Mesothelial cell of epicardium (in vitro differentiated cells): ENCODE measurements at places on chromosomes 5 and 9.

DNA sequence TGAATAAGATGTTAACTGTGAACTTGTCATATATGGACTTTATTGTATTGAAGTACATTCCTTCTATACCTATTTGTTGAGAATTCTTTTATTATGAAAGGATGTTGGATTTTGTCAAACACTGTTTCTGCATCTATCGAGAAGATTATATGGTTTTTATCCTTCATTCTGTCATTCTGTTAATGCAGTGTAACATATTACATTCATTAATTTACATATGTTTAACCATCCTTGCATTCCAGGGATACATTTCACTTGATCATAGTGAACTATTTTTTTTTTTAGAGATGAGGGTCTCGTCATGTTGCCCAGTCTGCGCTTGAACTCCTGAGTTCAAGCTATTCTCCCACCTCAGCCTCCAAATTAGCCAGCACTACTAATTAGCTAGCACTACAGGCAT lies 48.4 kb downstream of the F2R start:
- DNase-seq, result no peak

DNA sequence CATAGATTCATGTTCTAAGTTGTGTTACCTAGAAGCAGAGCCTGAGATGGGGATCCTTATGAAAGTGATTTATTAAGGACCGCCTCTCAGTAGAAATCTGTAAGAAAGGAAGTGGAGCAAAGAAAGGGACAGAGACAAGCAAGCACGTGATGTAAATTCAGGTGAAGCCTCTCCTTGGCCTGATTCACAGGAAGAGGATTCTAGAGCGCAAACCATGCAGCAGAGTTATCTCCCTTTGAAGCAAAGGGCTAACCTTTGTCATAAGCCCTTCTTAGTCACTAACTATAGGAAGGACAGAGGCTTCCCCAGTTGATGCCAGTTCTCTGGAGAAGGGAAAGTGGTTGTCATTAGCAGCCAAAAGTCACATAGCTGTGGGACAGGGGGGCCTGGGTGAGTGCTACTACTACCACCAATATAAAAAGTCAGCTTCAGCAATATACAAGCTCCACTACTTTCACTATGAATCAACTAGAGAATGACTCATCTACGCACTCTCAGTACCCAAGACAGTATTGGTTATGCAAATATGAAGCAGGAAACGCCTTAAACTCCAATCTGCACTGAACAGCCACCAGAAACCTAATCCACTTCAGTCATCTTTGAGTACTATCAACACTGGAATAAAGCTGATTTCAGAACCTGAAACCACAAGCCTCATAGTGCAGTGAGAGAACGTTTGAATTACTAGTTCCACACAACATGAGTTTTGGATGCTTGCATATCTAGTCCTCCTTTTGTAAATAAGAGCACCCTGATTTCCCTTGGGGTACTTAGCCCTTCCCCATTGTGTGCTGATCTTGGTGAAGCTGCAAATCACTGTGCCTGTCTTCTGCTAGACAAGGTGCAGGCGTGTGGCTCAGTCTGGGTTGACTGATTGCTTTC lies 162.7 kb downstream of the ZNF608 start:
- DNase-seq, result no peak

- DNase-seq, result no peak
Measured at GRCh38 chr5:92468295-92468694, 1085.2 kb upstream of the ARRDC3 start.

- DNase-seq, result no peak
Measured at GRCh38 chr9:23621924-23622323, 204.1 kb downstream of the ELAVL2 start.

- no peak for DNase-seq
Measured at GRCh38 chr5:150347451-150347850, 10.0 kb upstream of the TCOF1 start.

DNA sequence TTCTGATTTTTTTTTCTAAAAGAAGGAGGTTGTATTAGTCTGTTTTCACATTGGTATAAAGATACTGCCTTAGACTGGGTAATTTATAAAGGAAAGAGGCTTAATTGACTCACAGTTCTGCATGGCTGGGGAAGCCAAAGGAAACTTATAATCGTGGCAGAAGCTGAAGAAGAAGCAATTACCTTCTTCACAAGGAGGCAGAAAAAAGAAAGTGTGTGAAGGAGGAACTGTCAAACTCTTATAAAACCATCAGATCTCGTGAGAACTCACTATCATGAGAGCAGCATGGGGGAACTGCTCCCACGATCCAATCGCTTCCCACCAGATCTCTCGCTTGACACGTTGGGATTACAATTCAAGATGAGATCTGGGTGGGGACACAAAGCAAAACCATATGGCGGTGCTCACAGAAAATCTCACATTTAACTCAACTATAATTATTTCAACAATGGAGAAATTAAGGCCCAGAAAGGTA lies 27.1 kb downstream of the DPYSL3 start:
- DNase-seq, result no peak

GRCh38 chr9:129467004-129467588 lies 153.8 kb downstream of the C9orf50 start:
- DNase-seq, result no peak

GRCh38 chr5:107538331-107538730 lies 132.4 kb downstream of the EFNA5 start:
- no peak for DNase-seq

DNA sequence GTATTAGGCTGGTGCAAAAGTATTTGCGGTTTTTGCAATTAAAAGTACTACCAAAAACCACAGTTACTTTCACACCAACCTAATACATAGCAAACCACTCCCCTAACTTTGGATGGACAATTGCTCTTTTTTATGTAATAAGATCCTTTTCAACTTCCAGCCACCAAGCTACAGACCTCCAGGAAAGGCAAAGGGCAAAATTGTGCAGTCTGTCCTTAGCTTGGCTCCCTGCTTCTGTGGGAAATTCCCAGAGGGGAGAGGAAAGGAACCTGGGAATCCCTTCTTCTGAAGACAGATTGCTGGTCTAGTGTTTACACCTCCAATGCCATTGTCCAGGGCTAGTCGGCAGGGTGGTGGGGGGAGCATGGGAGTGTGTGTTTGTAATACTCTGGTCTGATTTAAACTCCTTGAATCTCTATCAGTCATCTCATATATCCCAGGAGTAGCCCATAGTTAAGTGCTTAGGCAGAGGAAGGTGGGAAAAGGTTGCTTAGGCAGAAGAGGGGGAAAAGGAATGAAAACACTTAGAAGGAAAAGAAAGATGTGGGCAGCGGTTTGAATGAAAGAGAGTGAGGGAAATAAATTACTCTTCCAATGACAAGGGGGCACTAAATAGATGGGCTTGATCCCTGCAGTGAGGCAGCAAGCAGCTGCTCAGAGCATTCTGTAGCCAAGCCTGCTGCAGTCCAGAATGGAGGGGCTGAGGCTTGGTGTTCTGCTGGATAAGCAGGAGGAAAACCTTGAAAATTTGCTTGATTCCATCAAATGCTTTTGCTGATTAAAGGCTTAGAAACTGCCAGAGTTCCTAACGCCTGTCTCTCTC lies 86.9 kb upstream of the MAP1B start:
- no peak for DNase-seq

DNA sequence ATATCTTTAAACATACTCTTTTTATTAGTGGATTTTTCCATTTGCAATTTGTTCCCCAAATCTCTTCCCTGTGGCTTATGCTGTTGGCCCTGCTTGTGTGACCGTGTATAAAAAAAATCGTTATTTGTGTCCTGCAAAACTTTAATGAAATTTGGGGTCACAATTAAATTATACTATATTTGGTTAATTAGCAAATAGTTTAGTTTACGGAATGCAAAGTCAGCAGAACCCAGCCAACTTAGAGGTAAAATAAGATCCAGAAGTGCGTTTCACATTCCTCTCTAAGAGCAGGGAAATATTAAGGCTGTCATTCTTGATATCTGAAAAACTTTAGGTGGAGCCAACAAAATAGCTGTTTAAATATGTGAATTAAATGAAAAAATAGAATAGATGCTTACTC lies 2023.5 kb upstream of the WWC1 start:
- no peak for DNase-seq

DNA sequence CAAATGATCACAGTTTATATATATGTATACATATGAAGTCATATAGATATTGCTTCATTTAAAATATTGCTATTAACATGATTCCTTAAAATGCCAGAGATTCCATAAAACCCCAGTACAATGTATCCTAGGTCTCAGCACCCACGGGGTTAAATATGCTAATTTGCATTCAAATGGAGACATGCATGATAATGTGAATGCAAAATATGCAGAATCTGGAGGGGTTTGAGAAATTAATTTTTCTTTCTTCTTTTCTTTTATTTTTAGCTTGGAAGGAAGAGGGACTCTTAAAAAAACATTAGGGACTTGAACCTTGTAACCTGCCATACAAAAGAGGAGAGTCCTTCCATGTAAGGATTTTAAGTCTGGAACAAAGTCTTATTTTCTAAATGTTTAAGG lies 211.9 kb downstream of the MEF2C start:
- DNase-seq, result no peak

- DNase-seq, result no peak
Measured at GRCh38 chr5:59724482-59725391, 168.8 kb downstream of the PDE4D start.

GRCh38 chr9:4164356-4164755 lies 135.5 kb downstream of the GLIS3 start:
- DNase-seq, result no peak

DNA sequence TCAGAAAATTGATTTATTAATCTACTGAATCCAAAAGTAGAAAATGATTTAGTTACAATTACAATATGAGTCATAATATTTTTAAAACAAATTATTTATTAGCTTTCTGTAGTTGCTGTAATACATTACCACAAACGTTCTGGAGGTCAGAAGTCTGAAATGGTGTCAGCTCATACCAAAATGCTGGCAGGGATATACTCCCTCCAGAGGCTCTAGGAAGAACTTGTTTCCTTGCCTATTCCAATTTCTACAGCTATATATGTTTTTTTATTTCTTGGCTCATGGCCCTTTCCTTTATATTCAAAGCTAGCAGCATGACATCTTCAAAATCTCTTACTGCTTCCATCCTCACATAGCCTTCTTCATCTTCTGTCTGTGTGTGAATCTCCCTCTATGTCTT lies 667.9 kb upstream of the ITGA1 start:
- DNase-seq, result no peak

DNA sequence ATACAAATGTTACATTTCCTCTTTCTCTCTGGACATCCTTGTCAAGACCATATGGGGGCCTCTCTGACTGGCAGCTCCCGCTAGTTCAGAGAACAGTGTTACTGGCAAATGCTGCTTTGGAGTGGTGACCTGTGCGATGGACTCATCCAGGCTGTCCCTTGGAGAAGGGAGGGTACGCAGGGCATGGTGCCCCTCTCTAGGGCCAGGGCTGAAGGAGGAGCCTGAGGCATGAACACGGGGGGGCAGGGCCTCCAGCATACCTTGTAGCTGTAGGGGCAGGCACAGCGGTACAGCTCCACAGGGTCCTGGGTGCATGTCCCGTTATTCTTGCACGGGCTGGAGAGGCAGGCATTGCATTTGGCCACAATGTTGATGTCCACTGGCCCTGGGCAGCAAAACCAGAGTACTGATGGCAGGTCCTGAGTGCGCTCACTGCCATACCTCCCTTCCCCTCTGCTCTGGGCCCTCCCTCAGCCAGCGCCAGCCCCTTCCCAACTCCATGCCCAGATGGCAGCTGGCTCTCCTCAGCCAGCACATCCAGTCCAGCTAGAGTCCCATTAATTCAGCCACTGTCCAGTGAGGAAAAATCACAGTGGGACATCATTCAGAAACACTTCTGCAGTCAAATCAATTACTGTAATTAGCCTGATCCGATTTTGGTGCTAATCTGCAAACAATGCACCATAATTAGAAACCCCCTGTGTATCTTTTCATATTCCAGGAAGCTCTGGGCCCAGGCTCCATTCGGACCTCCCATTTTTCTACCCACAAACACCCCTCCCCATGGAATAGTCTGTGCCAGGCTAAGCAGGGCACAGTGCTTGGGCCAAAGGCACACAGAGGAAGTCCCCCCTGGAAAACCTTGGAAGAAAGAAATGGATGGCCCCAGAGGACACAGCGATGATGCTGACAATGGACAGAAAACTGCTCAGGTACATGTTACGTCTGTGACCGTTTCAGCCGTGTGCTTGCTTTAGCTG lies 128.8 kb upstream of the PANK3 start:
- no peak for DNase-seq

GRCh38 chr5:82881571-82882174 lies 195.5 kb downstream of the TMEM167A start:
- DNase-seq, result no peak

GRCh38 chr9:112774006-112774996 lies 23.7 kb downstream of the SNX30 start:
- no peak for DNase-seq

GRCh38 chr5:17221843-17222636 lies 4.6 kb downstream of the BASP1 start:
- no peak for DNase-seq

GRCh38 chr9:99567436-99567835 lies 254.2 kb upstream of the NR4A3 start:
- DNase-seq, result no peak

- no peak for DNase-seq
Measured at GRCh38 chr9:77999231-77999631, 32.4 kb downstream of the GNAQ start.

DNA sequence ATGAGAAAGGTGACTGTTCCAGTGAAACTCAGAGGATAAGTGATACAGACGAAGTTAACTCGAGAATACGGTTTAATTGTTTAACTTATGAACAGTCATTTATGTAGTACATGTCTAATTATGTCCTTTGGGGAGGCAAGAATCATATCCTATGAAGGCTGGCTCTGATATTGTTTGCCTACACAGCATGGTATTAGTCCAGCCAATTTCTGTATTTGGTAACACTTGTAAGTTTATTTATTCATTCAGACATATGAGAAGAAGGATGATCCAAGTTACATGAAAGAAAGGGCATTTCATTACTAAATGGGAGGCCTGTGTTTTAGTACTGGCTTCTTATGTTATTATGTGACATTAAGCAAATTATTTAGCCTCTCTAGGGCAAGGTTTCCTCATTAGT lies 199.7 kb downstream of the NNT start:
- DNase-seq, result no peak

- no peak for DNase-seq
Measured at GRCh38 chr5:99068944-99069650, 140.3 kb upstream of the CHD1 start.

DNA sequence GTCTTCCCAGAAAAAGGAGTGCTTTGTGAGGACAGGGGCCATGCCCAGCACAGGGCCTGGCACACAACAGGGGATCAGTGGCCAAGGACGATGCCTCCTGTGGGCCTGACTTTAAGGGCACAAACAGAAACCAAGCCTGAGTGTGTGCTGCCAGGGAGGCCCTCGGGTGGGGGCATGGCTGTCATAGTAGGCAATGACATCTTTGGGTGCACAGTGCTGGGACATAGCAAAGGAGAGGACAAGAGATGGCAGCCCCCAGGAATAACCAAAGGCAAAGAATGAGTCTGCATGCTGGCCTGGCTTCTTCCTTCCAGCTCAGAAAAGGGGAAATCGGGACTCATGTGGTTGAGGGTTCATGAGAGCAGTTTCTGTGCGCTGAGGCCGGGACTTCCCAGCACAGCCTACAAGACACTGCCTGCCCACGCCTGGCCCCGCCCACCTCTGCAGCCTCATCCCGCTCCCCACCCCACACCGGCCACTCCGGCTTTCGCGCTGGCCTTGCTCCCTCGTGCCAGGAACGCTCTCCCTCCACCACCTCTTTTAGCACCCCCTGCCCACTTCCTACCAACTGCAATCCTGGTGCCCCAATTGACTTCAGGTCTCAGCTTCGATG lies 13.8 kb upstream of the LHX2 start:
- DNase-seq, result peak; percentile 54

- DNase-seq, result no peak
Measured at GRCh38 chr5:139796061-139796806, 626 bp downstream of the PSD2 start.
